ENCODE measurements at places on chromosomes 7 and 10.

DNA sequence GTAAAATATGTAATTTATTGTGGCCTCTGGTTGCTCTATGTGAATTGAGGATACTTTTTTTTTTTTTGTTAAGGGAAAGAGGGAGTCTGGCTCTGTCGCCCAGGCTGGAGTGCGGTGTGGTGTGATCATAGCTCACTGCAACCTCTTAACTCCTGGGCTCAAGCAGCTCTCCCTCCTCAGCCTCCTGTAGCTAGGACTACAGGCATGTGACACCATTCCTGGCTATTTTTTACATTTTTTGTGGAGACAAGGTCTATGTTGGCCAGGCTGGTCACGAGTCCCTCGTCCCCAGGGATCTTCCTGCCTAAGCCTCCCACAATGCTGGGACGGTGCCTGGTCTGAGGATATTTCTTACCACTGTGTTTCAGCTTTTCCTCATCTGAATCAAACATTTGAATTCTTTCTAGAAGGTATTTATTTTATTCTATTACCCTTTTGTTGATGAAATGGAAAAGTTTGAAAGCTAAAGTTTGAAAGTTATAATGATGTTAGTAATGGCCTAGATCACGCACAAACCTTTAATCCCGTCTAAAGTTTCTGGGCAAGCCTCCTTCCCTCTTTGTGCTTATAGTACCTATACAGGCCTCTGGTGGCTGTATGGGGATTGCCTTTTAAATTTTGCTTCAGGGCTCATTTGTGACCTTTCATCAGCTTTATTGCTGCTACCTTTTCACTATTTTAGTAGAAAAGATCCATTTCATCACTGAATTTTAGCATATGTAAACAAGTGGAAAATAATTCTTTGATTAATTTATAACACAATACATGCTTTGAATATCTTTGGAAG lies 2.0 kb downstream of the IFRD1 start:
- no peak for DNase-seq

GRCh38 chr7:138738114-138738513 lies 37.0 kb upstream of the SVOPL start:
- no peak for DNase-seq

GRCh38 chr10:23439452-23439960 lies 631 bp downstream of the OTUD1 start:
- no peak for DNase-seq

DNA sequence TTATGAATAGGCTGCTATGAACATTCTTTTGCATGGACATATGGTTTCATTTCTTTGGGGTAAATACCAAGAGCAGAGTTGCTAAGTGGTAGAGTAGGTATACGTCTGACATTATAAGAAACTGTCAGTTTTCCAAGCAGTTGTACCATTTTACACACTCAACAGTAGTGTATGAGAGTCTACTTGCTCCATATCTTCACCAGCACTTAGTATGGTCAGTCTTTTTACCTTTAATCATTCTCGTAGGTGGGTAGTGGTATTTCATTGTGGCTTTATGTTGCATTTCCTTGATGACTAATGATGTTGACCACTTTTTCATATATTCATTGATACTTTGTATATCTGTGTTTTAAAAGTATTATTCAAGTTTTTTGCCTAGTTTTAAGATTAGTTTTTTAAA lies 45.1 kb downstream of the POU6F2 start:
- DNase-seq = no peak

- DNase-seq = no peak
Observed at GRCh38 chr10:23994459-23995046, 214.4 kb upstream of the KIAA1217 start.

- DNase-seq = no peak
Observed at GRCh38 chr10:60257767-60258428, 131.8 kb downstream of the ANK3 start.

DNA sequence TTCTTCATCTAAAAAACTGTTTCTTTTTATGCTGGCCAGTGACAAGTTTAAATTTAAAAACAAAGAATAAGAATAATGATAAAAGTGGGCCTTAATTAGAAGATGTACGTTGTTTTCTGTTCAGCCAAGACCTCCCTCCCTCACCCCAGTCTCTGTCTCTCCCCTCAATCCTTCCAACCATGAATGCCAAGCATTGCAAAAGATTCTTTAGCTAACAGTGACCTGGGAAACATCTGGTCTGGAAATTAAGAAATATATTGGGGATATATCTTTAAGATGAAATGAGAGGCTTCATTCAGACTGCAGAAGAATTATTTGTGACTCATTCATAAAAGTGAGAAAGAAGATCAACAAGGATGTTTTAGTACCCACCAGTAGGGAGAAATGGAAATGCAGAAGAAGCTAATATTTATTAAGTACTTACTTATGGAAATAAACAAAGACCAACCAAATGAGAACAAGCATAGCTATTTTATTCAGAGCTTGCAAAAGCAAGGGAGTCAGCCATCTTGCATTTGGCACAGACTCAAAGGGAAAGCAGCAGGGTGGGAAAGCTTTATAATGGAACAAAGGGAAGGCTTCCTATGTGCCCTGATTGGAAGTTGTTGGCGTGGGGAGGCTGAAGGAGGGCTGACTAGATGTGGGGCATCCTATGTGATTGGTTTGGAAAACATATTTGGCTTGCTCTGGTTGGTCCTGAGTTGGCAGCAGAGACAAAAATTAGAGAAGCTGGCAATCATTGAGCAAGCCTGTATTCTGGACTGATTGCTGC lies 595.4 kb upstream of the GHITM start:
- no peak for DNase-seq

- no peak for DNase-seq
Observed at GRCh38 chr7:51367614-51367968, 51.0 kb upstream of the COBL start.

- DNase-seq = no peak
Observed at GRCh38 chr7:26447116-26447515, 155.5 kb downstream of the SNX10 start.

GRCh38 chr10:31819391-31819820 lies 109.2 kb downstream of the ARHGAP12 start:
- DNase-seq = no peak

DNA sequence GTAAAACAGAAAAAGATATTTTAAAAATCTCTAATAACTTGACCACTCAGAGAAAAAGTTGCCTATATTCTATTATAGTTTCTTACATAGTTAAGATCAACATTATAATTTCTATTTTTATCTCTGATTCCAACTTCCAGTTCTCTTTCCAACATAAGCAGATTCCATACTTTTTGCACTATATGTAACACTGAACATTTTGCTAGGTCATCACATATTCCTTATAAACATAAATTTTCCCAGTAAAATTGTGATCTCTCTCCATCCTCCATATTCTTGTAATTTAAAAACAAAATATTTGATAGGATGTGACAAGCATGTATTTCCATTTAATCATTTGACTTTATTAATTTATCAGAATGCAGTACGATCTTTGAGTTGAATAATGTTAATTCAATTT lies 170.4 kb upstream of the THSD7A start:
- no peak for DNase-seq

GRCh38 chr7:44280636-44280992 lies 44.8 kb downstream of the CAMK2B start:
- DNase-seq = no peak

DNA sequence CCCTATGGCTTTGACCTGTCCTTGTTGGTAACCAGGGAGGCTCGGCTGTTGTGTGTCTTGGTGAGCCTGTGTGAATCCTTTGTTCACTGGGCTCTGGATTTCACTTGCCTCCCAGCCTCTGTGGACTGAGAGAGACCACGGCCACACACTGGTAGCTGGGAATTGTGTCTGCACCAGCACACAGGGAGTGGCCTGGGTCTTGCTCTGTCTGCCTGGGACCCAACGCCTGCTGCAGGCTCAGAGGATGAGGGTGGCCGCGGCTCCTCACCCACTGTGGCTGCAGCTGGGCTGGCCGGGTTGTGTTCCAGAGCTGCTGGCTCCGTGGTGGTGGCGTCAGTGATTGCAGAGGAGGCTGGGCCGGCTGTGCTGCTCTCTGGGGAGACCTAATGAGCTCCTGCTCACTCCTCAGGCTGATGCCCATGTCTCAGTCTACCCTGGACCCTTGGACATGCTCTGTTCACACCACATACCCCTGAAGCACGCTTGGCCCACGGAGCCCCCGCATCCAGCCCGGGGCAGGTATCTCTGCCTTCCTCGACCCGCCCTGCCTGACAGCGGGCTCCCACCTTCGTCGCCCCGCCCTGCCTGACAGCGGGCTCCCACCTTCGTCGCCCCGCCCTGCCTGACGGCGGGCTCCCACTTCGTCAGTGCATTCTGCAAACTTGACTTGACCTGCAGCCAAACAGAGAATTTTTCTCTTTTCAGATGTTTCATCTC lies 328.5 kb downstream of the ADARB2 start:
- DNase-seq = no peak

DNA sequence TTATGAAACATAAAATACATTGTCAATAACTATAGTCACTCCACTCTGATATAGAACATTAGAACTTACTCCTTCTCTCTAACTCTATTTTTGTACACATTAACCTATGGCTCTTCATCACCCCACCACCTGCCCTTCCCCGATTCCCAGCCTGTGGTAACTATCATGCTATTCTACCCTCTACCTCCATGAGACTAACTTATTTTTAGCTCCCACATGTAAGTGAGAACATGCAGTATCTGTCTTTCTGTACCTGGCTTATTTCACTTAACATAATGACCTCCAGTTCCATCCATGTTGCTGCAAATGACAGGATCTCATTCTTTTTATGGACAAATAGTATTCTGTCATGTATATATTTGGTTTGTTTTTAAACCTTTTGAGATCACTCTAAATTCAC lies 8.8 kb upstream of the NOD1 start:
- DNase-seq = no peak

DNA sequence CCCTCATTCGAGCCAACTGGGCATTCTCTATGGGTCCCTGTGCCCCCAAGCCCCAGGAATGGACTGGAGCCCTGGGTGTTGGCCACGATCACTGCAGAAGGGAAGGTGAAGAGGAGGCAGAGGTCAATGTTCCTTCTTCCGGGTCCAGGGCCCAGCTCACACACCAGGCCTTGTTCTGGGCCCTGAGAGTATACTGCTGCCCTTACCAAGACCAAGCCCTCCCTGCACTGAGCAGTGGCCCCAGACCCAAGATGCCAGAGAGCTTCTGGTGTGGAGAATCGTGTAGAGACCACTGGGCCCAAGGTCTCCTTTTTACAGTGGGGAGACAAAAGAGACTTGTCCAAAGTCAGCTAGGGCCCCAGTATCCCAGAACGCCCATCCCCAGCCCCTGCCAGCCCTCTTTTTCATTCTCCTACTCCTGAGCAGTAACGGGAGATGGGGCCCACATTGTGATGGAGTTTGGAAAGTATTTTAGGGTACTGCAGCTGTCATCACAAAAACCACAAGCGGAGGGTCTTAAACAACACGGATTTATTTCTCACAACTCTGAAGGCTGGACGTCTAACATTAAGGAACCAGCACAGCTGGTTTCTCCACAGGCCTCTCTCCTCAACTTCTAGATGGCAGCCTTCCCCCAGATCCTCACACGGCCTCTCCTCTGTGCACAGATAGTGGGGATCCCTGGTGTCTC lies 79.4 kb downstream of the PDGFA start:
- no peak for DNase-seq

DNA sequence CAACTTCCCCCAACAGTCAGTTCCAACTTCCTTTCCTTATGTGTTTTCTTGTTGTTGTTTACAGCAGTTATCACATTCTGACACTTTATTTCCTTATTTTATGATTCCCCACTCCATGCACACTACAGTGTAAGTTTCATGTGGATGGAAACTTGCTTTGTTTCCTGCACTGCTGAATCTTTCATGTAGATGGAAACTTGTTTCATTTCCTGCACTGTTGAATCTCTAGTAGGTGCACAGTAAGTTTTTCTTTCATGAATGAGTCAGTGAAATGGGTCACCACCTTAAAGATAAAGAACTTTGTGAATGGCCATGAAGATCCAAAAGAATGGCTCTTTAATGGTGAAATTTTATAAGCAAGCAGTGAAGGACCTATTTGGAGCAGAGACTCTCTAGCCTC lies 61.4 kb downstream of the SHOC2 start:
- no peak for DNase-seq

- no peak for DNase-seq
Observed at GRCh38 chr10:50593523-50594376, 30.0 kb downstream of the SGMS1 start.

- DNase-seq = no peak
Observed at GRCh38 chr7:2764621-2765020, 76.6 kb downstream of the AMZ1 start.

DNA sequence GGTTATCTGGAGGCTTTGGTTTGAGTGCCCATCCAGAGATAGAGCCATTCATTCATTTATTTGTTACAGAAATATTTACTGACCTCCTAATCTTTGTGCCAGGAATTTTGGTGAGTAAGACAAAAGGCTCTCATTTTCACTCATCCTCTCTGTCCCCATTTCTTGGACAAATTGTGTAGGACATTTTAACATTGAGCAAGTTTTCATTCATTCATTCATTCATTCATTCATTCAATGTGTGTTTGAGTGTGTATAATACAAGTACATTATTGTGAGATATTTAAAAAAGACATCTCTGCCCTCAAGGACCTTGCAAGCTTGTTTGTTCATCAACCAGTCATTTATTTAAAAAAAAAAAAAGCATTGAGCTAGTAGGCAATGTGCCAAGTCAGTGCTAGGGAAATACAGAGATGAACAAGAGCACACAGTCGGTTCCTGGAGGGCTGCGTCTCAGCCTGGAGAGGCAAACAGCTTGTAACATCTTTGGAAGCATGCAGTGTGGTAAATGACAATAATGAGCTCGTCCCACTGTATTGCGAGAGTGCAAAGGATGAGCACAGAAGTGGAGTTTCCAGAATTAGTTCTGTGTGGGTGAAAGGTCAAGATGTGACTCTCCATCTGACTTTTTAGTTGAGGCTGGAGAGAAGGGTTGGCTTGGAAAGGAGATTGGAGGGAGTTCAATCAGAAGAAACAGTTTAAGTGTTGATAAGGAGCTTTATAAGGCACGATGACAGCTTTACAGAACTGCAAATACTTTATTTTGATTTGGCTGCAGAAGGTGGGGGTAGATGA lies 50.5 kb upstream of the HBP1 start:
- DNase-seq = no peak

DNA sequence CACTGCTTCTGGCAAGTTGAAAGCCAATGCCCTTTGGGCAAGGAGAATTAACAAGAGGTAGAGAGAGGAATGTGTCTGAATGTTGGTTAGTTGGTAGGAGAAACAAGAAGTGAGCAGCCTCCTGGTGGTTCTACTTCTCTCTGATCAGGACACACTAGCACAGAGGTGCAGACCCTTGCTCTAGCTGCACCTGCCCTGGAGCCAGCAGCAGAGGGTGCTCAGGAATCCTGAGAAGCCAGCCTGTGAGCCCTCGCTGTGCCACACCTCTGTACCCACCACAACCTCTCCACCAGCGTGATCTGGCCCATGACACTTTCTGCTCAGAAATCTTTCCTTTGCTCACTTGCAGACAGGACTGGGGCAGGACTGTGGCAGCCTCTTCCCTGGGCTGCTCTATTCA lies 364.7 kb downstream of the RPS24 start:
- no peak for DNase-seq

DNA sequence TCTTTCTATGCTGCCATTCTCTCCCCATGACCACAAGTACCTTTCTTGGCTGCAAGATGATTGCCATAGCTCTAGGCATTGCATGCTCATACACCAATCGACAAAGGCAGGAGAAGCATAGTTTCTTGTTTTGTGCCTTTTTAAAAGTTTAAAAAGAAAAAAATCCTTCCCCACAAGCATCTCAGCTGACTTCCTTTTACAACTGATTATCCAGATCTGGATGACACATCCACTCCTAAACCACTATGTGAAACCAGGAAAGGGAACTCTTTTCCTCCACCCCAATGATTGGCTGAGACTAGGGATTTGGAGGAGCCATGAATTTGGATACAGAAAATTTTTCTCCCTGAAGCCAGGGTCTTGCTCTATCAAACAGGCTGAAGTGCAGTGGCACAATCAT lies 14.5 kb upstream of the LRRC4 start:
- no peak for DNase-seq
